ENCODE measurements at places on chromosomes 3 and 15. TPM values are rescaled to one million over a fixed set of nuclear protein-coding genes. Genes with fewer than 3 reads are reported as not detected.

CCR2 gene
- total RNA-seq = not detected

DNA sequence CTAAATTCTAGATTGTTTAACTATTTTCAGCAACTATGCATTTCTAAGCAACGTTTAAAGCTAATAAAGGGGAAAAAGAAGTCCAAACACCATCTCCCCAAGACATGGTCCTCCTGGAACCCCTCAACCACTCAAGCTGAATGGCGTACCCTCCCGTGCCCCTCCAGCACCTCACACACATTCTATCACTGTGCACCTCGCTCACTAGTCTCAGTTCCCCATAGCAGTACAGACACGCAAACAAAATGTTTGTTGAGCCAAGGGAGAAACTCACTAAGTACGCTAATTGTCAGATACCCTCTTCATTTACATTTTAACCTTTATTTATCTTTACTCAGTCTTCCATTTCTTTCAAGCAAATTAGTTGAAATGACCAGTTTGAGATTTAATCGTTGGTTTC is 48.8 kb downstream of the ACAP2 start:
- no peak for DNase-seq

GRCh38 chr3:100650651-100651619 is 41.5 kb downstream of the ADGRG7 start:
- no peak for DNase-seq

DNA sequence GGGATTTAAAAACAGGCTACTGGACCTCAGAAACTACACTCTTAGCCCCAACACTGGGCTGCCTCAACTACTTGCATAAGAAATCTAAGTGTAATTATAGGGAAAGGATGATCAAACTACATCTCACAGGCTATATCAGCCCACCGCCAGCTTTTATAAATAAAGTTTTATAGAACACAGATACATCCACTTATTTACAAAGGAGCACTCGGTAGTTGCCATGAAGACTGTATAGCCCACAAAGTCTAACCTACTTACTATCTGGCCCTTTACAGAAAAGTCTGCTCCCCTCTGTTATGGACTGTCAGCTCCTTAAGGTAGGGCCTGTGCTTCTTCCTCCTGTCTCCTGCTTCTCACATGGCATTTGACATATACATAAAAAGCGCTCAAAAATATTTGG is 9.5 kb downstream of the OSBPL10 start:
- DNase-seq = no peak

MME gene
- total RNA-seq = 2.5 TPM

DNA sequence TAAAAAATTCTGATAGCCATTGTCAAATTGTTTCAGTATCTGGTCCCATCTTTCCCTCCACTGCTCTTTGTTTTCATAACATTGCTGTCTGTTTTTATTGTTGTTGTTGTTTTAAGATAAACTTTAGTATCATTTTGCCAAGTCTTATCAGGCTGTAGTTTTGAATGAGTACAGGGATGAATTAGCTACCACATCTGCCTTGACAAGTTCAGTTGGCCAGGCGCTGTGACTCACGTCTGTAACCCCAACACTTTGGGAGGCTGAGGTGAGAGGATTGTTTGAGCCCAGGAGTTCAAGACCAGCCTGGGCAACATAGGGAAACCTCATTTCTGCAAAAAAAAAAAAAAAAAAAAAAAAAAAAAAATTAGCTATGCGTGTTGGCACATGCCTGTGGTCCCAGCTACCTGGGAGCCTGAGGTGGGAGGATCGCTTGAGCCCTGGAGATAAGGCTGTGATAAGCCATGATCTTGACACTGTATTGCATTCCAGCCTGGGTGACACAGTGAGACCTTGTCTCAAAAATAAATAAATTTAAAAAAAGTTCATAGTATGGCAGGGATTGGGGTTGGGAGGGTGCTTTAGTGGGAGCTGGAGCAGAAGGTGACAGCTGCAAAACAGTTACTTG is 8.3 kb upstream of the ANKDD1A start:
- DNase-seq = no peak

GRCh38 chr3:171379961-171380483 is 80.2 kb downstream of the TNIK start:
- no peak for DNase-seq

DNA sequence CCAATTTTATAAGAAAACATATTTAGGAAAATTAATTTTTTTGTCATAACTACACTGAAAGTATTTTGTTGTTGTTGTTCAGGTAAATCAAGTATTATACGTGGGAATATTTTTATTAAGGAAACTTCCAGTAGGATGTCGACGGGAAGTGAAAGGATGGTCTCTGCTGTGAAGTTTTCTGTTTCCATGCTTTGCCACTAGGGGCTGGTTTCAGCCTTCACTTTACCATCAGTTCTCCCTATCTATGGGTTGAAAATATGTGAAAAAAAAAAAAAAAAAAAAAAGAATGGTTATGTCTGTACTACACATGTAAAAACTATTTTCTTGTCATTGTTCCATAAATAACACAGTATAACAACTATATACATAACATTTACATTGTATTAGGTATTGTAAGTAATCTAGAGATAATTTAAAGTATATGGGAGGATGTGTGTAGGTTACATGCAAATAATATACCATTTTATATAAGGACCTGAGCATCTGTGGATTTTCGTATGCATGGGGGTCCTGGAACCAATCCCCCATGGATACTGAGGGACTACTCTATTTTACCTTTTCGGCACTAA is 136.7 kb downstream of the SMAD6 start:
- peak; percentile 63 for DNase-seq

GRCh38 chr3:4633078-4634004 is 140.2 kb downstream of the ITPR1 start:
- peak; percentile 73 for DNase-seq

DNA sequence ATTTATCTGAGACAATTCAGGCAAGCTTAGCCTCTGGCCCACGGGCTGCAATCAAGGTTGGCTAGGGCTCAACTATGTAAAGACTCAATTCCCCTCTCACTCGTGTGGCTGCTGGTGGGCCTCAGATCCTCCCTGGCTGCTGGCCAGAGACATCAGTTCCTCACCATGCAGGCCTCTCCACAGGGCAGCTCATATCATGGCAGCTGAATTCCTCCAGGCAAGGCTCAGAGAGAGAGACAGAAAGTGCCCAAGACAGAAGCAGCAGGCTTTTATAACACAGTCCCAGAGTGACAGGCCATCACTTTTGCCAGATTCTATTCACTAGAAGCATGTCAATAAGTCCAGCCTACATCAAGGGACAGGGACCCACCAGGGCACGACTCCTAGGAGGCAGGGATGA is 63.2 kb downstream of the XXYLT1 start:
- no peak for DNase-seq

All from K562 (cell line).